ENCODE measurements at places on chromosomes 5 and 9.
A peak's percentile ranks its signal among the peaks of the same experiment; 100 is the strongest.

GRCh38 chr9:20012232-20012631 is 223.4 kb upstream of the SLC24A2 start:
- DNase-seq, result no peak

DNA sequence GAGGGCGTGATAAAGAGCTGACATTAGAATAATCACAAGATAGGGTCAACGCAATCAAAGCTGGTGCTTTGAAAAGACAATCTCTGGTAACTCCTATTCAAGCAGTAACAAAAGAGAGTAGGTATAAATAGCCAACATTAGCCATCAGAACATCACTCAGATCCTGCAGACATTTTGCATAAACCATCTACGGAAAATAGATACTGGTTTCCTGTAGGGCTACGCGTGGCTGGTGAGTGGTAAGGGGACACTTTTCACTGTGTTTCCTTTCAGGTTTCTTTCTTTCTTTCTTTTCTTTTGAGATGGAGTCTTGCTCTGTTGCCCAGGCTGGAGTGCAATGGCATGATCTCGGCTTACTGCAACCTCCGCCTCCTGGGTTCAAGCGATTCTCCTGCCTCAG is 22.3 kb downstream of the TTF1 start:
- DNase-seq, result no peak

DNA sequence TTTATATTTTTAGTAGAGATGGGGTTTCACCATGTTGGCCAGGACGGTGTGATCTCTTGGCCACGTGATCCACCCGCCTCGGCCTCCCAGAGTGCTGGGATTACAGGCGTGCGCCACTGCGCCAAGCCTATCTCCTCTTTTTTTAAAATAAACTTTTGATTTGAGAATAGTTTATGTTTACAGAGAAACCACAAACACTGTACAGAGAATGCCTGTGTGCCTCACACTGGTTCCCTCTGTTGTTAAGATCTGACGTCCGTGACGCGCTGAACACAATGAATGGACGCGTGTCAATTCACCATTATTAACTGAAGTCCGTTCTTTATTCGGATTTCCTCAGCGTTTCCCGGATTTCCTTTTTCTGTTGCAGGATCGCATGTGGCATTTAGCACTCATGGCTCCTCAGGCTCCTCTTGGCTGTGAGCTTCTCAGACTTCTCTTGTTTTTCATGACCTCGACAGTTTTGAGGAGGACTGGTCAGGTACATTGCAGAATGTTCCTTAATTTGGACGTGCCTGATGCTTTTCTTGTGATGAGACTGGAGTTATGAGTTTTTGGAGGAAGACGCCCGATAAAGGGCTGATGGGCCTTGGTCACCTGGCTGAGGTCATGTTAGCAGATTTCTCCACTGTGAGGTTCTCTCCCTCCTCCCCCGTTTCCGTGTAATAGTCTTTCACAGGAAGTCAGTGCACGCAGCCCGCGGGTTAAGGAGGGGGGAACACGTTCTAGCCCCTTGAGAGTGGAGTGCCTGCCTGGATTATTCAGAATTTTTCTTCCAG is 69.6 kb downstream of the ANKRD33B start:
- no peak for DNase-seq

- no peak for DNase-seq
Observed at GRCh38 chr9:120009856-120010255, 570.1 kb downstream of the CDK5RAP2 start.

GRCh38 chr9:91006046-91006445 is 204.4 kb downstream of the SYK start:
- no peak for DNase-seq

DNA sequence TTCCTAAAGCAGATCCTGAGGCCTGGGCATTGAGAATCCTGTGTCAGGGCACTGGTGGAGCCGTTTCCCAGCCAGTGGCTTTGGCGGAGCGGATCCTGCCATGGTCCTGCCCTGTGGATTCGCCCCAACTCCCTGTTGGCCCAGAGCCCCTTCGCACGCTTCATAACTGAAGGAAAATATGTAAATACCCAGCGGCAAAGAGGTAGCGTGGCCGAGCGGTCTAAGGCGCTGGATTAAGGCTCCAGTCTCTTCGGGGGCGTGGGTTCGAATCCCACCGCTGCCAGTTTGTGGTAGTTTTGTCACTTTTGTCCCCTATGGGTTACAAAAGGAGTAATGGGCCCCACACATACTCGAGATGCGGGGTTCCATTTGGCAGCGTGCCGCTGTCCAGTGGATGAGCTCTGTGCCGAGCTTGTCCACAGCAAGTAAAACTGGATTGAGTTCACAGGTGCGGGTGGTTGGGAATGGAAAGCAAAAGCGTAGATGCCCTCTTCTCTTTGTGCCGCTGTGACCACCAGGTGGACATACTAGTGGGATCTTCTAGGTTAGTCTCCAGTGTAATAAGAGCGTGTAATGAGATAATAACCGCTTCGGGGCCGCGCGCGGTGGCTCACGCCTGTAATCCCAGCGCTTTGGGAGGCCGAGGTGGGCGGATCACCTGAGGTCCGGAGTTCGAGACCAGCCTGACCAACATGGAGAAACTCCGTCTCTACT is 17.3 kb downstream of the TRIM7 start:
- DNase-seq, result peak; percentile 86

DNA sequence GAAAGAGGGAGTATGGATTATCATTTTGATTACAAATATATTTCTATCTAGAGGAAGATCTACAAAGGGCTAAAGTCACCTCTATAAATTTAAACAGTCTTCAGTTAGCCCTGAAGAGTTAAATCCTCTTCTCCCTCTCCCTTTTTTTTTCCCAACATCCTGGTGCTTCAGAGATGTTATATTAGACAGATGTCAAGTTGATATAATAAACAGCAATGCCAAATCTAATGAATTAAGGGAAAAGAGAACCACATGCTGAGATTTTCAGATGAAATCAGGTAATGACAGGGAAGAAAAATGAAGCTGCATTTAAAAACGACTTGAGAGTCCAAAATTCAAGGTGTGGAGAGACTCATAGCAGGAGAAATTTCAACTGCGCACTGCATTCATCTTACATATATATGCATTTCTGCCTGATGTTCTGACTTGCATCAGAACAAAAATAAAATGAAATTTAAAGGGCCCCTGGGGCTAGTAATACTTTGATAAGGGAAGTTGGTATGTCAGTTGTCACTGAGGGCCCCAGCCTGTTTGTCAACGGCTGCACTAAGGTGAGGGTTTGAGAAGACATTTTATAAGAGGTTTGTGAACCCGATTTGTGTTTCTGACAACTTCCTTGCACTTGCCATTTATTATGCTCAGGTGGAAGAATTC is 338.9 kb upstream of the PANK3 start:
- DNase-seq, result no peak

GRCh38 chr9:36029765-36030528 is 6.8 kb upstream of the RECK start:
- no peak for DNase-seq

DNA sequence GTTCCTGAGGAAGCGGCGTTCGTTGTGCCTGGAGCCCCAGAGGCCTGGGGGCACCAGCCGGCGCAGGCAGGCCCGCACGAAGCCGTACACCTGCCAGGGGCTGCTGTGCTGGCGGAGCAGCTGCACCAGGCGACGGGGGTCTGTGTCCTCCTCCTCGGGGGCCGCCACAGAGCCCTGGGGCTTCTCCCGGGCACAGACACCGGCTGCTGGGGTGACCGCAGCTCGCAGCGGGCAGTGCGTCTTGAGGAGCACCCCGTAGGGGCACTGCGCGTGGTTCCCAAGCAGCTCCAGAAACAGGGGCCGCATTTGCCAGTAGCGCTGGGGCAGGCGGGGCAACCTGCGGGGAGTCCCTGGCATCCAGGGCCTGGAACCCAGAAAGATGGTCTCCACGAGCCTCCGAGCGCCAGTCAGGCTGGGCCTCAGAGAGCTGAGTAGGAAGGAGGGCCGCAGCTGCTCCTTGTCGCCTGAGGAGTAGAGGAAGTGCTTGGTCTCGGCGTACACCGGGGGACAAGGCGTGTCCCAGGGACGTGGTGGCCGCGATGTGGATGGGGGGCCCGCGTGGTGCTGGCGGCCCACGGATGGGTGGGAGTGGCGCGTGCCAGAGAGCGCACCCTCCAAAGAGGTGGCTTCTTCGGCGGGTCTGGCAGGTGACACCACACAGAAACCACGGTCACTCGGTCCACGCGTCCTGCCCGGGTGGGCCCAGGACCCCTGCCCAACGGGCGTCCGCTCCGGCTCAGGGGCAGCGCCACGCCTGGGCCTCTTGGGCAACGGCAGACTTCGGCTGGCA is 1.3 kb downstream of the TERT start:
- DNase-seq, result no peak

DNA sequence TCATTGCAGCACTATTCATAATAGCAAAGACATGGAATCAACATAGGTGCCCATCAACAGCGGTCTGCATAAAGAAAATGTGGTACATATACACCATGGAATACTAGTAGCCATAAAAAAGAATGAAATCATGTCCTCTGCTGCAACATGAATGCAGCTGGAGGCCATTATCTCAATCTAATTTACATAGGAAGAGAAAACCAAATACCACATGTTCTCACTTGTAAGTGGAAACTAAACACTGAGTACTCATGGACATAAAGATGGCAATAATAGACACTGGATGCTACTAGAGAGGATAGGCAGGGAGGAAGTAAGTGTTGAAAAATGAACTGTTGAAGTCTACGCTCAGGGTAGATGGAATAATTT is 203.9 kb upstream of the CDH9 start:
- DNase-seq, result no peak

- no peak for DNase-seq
Observed at GRCh38 chr9:137833721-137834613, 43.6 kb upstream of the CACNA1B start.

- no peak for DNase-seq
Observed at GRCh38 chr9:83956086-83956435, 24.0 kb downstream of the HNRNPK start.

- DNase-seq, result no peak
Observed at GRCh38 chr5:92553326-92553725, 1027.7 kb downstream of the NR2F1-AS1 start.

DNA sequence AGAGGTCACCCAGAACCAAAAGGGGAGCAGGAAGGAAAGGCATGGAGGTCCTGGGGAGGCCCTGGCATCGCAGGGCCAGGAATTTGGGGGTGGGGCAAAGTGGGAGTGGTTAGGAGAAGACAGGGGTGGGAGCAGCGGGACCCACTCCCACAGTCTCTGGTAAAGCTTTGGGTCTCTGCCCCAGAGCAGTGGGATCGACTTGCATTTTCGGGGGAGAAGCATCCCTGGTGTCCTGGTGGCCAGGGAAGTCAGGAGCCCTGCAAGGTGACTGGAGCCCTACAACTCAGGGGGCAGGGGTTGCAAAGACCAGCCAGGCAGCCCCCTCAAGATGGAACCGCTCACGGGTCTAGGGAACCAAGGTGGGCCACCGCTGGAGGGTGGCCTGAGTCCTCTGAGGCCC is 22.4 kb upstream of the GTF3C5 start:
- no peak for DNase-seq

GRCh38 chr9:36997414-36997813 is 36.7 kb downstream of the PAX5 start:
- DNase-seq, result no peak

- no peak for DNase-seq
Observed at GRCh38 chr9:106860721-106861639, 2.0 kb upstream of the ZNF462 start.

- no peak for DNase-seq
Observed at GRCh38 chr5:54383225-54383901, 72.1 kb upstream of the HSPB3 start.

Measured in HCT116 (cell line).